Lower lobe of right lung (tissue), 2 donors: ENCODE measurements at places on chromosomes 12 and 14.

DNA sequence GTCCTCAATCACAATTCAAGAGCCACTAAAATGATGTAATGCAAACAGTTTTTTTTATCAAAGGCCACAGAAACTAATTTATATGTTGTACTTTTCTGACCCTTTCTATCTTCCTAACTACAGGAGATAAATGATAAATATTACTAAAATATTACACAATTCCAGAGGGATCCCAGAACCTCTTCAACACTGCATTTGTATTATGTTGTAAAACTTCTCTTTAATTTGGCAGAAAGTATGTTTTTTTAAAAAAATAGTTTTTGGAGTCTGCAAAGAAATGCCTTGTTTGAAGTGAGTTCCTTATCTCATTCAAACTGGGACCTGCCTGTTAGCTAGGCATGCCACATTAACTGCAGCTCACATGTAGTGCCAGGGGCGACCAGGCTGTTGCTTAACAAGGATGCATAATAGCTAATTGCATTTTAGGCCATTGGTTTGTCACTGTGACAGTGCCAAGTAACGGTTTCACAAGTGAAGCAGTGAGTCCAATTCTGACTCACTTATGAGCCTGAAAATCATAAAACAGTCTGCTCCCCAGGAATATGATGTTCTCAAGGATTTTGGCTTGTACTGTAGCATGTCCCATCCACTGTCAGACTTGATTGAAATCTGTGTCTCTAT lies 266.9 kb downstream of the KTN1 start:
- no peak for DNase-seq

DNA sequence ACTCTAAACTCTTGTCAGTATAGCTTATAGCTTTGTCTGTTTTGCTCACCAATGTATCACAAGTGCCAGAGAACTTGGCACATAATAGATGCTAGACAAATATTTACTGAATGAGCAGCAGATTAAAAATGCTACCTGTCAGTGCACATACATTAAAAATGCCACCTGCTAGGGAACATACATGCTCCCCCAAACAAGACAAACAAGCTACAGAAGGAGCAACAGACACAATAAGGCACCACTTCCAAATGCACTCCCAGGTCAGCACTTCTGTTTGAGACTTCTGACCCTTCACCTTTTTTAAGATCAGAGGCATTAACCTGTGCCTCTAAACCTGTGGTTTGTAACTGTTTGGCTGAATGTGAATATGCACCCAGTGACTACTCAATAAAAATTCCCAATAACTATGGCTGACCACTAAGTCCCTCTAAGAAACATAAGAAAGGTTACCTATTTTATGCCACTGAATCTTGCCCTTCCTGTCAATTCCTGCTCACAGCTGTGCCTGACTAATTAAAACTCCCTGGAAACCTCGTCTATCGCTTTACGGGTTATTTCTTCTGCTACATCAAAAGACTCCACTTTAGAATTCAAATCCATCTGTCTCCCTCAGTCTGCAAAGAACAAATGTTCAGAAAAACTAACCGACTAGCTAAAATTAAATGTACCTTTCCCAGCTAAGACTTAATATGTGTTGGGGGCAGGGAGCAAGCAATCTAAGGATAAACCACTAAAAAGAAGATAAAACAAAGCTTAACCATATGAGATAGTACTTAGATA lies 41.0 kb downstream of the HECTD4 start:
- no peak for DNase-seq

- peak; percentile 50 for DNase-seq
Measured at GRCh38 chr12:64781280-64782190, 22.3 kb upstream of the GNS start.

DNA sequence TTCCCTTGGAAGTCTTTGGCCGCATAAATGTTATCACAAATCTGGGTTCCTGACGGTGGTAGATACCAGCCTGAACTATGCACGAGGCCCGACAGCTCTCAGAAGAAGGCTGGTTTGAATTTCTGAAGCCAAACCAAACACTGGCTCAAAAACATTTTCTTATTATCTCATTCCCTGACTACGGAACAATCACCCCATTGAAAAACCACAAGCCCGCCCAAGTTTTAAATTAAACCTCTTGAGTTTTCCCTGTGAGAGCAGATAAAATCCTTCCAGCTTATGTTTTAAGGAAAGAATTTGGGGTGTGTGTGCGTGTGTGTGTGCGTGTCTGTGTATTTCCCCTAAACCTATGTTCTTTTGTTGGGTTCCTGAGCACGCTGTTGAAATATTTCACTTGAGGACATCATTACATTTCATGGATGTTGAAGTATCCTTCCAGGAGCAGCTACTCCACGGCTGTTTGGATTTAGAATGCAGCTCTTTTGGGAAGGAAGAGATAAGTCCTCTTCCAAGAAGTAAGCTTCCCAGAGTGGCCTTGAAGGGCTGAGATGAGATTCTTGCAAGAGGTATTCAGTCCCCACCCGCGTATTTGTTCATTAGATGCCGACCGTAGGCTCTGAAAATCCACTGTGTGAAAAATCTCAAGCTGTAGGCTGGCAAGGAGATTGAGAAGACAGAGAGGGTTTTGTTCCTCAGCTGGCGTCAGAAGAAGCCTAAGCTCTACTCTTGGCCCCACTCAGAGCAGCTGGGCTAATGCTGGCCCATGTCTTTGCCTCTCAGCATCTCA lies 131.0 kb upstream of the NCOR2 start:
- no peak for DNase-seq

GRCh38 chr12:95881331-95881955 lies 22.7 kb downstream of the SNRPF start:
- no peak for DNase-seq

DNA sequence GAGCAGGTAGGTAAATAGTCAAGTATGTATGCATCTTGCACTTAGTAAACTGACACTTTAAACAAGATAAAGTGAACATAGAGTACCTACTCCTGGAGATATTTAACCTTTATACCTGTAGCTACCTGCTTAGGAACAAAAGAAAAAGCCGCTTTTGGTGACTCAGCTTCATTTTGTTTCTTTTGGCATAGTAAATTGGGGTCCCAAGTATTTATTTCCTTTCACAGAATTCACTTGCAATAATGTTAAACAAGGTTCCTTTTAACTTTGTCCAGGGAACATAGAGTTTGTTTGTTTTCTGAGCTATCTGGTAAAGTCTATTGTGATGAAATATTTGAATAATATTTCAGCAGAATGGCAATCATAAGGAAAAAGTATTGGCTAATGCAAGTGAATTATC lies 20.0 kb downstream of the SLCO1B3 start:
- no peak for DNase-seq

- no peak for DNase-seq
Measured at GRCh38 chr14:79836577-79836976, 374.7 kb downstream of the DIO2 start.

DNA sequence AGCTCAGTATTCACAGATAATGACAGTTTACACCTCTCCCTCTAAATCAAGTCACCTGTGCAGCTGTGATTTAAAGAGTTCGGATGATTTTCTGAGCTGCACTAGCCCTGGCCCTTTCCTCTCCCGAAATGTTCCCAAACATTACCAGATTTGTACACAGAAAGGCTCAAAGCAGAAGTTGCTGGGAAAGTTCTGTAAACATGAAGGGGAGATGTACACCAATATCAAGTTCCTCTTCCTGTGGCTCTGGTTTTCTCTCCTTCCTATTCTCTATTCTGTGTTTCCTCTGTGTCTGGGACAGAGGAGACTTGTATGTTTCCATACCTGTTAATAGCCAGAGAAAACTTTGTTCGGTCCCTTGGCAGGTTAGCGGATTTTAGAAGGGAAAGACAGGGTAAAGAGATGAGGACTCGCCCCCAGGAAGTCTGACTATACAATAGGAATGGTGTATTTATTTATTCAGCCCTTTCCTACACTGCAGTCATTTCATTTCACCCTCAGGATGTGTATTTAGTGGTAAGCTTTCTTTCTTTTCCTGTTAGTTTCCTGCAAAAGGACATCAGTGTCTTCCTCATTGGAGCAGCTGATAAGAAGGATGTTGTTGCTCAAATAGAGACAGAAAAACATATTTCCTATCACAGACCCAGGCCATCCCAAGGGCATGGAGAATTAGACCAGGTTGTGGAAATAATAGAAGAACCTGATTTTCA lies 7.6 kb upstream of the NUMB start:
- no peak for DNase-seq

DNA sequence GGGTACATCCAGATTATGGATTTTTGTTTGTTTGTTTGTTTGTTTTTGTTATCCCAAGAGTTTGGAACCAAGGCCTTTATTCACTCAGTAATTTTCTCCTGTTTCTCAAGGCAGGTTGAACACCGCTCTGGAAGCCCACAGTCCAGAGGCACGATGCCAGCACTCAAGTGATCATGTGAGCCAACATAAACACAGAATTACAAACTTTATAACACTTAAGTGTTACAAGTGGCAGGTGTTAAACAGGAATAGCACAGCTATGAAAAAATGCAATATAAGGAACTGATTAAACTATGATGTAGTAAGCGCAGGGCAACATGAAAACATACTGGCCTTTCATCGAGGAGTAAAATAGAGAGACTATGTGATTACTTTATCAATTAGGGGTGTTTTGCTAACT lies 1885.8 kb upstream of the SEL1L start:
- peak; percentile 83 for DNase-seq

- DNase-seq: no peak
Measured at GRCh38 chr12:109951751-109952150, 44.4 kb downstream of the GIT2 start.

- no peak for DNase-seq
Measured at GRCh38 chr12:66724026-66724425, 45.1 kb upstream of the GRIP1 start.

DNA sequence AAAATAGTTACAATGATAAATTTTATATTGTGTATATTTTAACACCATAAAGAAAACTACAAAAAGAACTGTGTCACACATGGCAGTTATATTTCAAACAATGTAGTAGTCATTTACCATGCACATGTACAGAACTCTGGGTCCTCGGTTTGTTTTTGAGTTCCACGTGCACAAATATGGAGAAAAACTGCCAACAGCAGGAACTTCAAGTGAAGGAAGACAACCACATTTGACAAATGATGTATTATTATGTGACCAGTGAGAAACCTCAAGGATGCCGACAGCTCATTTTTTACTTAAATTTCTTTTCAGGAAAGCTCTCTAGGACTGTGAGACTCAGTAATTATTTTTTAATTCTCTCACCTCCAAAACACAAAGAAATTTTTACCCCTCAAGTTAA lies 244.2 kb upstream of the USP15 start:
- no peak for DNase-seq

GRCh38 chr14:102739190-102739469 lies 38.1 kb upstream of the TRAF3 start:
- no peak for DNase-seq

GRCh38 chr12:70415987-70416386 lies 49.9 kb downstream of the KCNMB4 start:
- DNase-seq: no peak

DNA sequence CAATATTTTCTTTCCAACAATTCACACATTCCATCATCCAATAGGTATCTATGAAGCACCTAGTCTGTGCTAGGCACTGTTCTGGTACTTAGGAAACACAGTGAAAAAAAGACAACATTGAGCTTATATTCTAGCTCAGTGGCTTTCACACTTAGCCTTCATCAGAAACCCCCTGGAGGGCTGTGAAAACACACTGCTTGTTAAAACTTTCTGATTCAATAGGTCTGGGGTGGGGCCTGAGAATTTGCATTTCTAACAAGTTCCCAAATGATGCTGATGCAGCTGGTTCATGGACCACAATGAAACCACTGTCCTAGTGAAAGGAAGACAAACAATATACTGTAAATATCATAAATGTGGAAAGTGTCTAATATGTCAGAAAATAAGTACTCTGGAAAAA lies 5.9 kb downstream of the VTI1B start:
- DNase-seq: no peak

DNA sequence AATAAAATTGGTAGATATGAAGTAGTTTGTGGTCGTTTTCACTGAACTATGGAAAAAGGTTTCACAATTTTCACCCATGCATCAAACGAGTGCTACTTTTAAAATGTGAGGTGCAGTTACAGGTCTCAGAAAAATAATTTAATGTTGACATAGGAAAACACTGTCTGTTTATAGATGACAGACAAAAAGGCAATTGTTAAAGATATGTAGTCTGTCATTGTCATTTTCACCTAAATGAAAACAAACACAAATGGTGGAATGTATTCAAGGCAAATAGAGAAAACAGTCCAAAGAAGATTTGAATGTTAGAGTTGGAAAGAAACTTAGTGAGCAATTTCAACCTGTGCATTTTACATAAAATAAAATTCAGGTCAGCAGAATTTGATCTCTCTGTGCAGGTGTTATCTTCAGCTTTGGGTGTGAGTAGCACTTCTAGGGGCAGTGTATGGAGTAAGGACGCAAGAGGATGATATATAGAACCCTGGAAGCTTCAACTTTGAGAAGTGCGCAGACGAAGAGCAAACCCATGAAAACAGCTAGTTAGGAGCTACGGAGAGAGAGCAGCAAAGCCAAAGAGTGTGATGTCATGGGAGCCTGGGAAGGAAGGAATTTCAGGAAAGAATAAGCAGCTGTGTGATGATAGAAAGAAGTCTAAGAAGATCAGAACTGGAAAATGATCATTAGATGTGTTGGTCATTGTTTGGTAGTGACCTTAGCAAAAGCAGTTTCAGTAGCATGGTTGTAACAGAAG lies 6.2 kb downstream of the RERG start:
- no peak for DNase-seq
